ENCODE measurements at places on chromosomes 4 and X. TPM values are rescaled to one million over a fixed set of nuclear protein-coding genes. Genes with fewer than 3 reads are reported as not detected.

The ZFP42 gene
- not detected for polyA plus RNA-seq

The ENOX2 gene
- 6.8 TPM for polyA plus RNA-seq

The P2RY10 gene
- not detected for polyA plus RNA-seq

The SPARCL1 gene
- 469 TPM for polyA plus RNA-seq

The DRP2 gene
- 1.2 TPM for polyA plus RNA-seq

The SFRP2 gene
- not detected for polyA plus RNA-seq

The FMR1NB gene
- not detected for polyA plus RNA-seq

The LDOC1 gene
- 60.4 TPM for polyA plus RNA-seq

The KIT gene
- polyA plus RNA-seq, result 1.5 TPM

The HTN3 gene
- polyA plus RNA-seq, result not detected

The RNF175 gene
- polyA plus RNA-seq, result 39.2 TPM

The CABS1 gene
- not detected for polyA plus RNA-seq

The C4orf50 gene
- polyA plus RNA-seq, result 0.83 TPM

The PAGE1 gene
- polyA plus RNA-seq, result not detected

The FGF13 gene
- not detected for polyA plus RNA-seq

The RIPPLY1 gene
- not detected for polyA plus RNA-seq

The RAI2 gene
- 1.9 TPM for polyA plus RNA-seq

The XK gene
- polyA plus RNA-seq, result 8.1 TPM

The TRIML2 gene
- not detected for polyA plus RNA-seq

The IRF2 gene
- 39.8 TPM for polyA plus RNA-seq

The NXF3 gene
- not detected for polyA plus RNA-seq

The TKTL2 gene
- polyA plus RNA-seq, result not detected

Data from Purkinje cell (primary cell).